ENCODE measurements at places on chromosomes 5 and 9.

DNA sequence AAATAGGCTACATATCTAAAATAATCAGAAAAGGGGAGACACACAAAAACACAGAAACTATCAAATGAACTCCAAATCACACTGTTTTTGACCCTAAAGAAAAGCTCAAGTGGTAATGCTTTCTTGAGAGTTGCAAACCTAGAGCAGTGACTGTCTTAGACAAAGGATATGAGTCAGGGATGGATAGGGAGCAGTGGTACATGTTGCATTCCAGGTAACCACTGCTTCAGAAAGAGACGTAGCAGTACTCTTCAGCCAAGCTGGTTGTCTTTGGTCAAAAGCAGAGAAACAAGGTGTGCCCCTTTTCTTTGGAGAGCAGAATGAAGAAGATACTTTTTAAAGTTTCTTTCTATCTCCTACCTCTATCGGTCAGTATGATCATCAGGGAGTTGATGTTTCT is 1003.6 kb downstream of the CDH9 start:
- no peak for DNase-seq

- peak; percentile 44 for DNase-seq
These were observed 35.7 kb upstream of the ADRB2 start for GRCh38 chr5:148790545-148791333.

DNA sequence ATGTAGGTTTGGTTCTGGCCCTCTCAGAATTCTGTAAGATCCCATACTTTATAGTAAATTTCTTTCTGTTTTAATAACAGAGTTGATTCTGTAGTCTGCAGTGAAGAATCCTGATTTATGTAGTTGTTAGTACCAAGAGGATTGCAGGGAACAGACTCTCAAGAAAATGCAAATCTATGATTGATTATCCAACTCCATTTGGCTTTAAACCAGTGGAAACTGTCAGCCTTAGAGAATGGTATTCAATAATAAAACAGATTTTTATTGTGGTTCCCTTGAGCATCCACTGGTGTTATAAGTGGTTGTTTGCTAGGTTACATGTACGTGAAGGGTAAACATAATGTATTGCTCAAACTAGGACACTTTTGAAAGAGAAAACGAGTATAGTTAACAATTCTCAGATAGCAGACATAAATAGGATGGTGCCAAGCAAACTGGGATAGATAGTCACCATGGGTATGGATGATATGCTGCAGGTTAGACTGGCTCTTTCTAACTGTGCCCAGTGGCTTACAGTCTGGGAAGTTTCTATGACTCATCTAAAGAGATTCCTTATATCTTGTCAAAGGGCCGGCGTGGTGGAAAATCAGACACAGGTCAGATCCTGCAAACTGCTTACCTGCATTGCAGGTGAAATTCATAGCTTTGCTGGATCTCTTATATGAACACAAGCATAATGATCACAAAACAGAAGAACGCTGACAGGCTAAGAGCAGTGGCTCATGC is 41.7 kb upstream of the RPS23 start:
- DNase-seq: no peak

- no peak for DNase-seq
These were observed 38.7 kb downstream of the KCTD16 start for GRCh38 chr5:144209361-144209760.

DNA sequence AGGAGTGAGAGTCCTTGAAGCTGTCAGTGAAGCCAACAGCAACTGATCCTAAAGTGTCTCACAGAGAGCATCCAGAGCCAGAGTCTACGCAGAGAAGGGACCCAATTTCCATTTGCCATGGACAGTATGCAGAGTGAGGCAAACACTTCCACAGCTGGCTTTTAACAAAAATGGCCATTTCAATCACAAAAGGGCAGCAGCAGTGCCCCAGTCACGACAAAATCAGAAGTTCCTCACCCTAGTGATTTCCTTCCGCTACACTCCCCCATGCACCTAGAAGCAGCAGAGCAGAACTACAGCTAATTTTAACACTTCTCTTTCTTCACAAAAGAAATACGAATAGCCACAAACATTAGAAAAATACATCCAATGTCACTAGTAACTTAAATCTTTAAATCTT is 27.9 kb downstream of the FBXW11 start:
- DNase-seq: no peak

GRCh38 chr5:173488144-173488543 is 128.3 kb downstream of the BOD1 start:
- no peak for DNase-seq

- DNase-seq: no peak
These were observed 161.3 kb downstream of the ZNF608 start for GRCh38 chr5:124584991-124585715.

Measured in CD14-positive monocyte (primary cell).